Effector memory CD4-positive, alpha-beta T cell (primary cell): ENCODE measurements at places on chromosomes 12 and 14.

DNA sequence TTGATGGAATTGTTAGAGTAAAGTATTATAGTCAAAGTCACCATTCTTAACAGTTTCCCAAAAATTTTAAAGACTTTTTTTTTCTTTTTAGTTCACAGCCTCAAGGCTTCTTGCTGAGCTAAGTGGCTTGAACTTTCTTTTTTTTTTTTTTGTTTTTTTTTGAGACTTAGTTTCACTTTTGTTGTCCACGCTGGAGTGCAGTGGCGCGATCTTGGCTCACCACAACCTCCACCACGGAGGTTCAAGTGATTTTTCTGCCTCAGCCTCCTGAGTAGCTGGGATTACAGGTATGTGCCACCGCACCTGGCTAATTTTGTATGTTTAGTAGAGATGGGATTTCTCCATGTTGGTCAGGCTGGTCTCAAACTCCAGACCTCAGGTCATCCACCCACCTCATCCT, 92.8 kb downstream of the SETD3 start:
- no peak for DNase-seq

GRCh38 chr14:75440733-75441477, 13.1 kb downstream of the JDP2 start:
- no peak for DNase-seq

- no peak for DNase-seq
Measured at GRCh38 chr14:103943673-103944072, 1.3 kb upstream of the RD3L start.

- DNase-seq: peak; percentile 11
Measured at GRCh38 chr12:57063991-57064685, 14.2 kb upstream of the MYO1A start.

- no peak for DNase-seq
Measured at GRCh38 chr12:26539131-26539530, 293.9 kb downstream of the ITPR2 start.

- no peak for DNase-seq
Measured at GRCh38 chr14:67510121-67510520, 21.6 kb upstream of the TMEM229B start.

DNA sequence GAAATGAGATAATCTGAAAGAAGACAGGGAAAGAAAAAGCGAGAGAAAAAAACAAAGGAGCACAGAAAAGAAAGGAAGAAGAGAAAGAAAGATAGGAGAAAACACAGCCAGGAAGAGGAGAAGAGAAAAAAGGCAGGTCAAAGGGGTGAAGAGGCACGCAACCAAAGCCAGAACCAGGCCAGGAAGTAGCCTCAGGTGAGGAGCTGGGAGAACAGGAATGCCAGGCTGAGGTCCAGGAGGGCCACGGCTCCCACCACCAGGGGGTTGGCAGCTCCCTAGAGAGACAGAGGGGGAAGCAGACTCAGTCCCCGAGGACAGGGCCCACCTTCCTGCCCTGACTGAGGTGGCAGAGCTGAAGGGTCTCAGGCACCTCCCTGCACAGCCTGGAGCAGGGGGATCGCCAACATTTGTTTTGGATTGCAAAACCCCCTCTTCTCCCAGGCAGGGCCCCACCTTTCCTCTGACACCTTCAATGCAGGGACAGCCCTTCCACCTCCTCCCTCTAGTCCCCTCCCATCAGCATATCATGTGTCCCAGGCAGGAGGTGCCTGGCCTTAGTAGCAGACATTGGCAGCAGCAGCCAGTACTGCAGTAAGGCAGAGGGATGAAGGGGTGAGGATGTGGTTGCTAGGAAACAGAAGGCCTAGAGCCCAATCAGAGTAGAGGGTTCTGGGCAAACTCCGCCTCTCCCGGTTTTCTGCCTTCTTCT, 2.0 kb upstream of the AP1G2 start:
- DNase-seq: no peak

DNA sequence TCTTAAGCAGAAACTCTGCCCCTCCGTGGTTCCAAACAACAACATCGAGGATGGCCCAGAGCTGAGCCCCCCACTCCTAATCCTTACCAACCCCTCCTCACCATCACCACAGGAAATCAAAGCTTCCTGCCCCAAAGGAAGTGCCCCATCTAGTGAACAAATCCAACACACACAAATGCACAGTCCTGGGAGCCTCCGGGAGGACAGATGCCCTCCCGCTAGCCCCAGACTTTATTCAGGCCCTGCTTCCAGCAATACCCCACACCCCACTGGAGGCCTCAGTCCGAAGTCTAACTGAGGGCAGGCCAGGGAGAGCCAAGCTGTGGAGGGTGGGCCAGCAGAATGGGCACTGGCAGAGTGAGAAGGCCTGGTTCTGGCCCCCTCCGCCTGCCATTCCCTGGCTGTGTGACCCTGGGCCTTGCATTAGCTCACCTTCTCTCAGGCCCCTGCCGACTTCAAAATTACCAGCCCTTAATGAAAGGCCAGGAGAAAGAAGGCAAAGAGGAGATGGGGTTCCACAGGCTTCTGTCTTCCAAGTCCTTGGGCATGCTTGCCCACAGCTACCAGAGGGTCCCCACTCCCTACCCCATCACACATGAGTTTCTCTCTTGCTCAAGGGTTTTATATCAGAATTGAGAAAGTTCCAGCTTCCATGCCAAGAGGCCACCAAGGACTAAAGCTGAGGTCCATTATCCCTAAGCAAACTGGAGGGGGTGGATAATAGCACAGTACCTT, 2.3 kb downstream of the HDAC7 start:
- DNase-seq: no peak
